ENCODE measurements at places on chromosomes 2 and 18.

- no peak for DNase-seq
Observed at GRCh38 chr2:113160962-113161361, 12.8 kb upstream of the PSD4 start.

GRCh38 chr2:56583796-56584315 lies 400.1 kb downstream of the CCDC85A start:
- DNase-seq: no peak

DNA sequence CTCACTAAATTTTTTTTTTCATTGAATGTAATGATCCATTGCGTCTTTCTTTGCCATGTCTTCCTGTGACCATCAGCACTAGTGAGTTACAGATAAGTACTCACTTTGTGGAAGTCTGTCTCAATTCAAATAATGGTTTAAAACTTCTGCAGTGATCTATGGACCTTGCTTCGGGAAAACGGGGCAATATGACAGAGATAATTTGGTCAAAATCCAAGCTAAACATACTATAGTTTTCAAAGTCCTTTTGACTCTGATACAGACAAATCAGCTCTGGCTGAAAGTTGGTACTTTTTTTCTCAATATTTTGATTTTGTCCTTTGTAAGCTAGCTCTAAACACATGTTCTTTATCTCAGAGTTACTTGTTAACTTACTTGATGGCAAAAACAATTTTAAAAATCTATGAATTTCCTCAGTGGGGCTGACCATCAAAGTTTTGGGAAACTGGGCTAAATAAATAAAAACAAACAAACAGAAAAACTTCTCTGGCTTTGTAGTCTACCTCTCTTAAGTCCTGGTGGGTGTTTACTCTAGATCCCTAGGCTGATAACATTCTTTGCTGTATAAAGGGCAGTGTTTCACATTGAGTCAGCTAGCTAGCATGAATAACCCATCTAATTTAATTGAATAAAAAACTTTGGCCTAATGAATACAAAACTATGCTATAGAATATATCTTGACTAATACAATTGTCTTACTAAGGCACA lies 327.6 kb downstream of the RDH14 start:
- DNase-seq: peak; percentile 45

DNA sequence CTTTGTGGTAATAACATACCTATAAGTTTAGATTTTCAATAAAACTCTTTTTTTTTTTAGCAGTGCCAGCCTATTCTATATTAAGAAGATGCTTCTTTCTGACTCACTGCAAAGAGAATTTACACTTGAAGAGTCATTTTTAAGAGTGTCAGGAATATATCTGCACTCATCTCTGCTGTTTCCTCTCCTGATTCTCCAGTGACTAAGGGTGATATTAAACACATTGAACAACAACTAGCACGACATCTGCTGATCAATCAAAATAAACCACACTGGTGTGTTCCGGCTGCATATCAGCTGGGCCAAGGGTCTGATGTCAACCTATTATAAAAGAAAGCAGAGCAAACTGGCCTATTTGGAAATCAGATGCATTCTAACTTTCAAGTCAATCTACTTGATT lies 15.0 kb downstream of the RAB27B start:
- DNase-seq: peak; percentile 31

DNA sequence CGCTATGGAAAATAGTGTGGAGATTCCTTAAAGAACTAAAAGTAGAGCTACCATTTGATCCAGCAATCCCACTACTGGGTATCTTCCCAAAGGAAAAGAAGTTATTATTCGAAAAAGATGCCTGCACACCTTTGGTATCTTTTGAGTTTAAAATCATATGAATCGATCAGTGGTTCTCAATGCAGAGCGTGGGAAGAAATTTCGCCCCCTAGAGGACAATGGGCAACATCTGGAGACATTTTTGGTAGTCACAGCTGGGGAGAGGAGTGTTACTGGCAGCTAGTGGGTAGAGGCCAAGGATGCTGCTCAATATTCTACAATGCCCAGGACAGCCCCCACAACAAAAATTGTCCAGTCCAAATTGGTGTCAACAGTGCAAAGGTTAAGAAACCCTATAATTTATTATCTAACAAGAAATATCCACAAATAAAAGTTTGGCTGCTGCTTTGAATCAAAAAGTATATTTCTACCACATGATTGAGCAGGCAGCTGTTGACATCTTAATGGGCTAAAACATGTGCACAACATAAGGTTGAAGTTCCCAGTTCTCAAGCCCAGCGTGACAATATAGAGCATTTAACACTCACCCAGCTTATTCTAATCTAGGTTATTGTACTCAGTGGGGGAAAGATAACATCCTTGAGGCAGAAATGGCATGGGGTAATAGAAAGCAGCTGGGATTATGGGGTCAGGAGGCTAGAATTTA lies 425.7 kb downstream of the LRATD1 start:
- no peak for DNase-seq

- DNase-seq: no peak
Observed at GRCh38 chr2:135099802-135100483, 47.9 kb downstream of the RAB3GAP1 start.

- DNase-seq: no peak
Observed at GRCh38 chr2:199449956-199450355, 7.8 kb downstream of the SATB2 start.

GRCh38 chr2:206693399-206694137 lies 24.6 kb downstream of the DYTN start:
- peak; percentile 69 for DNase-seq

DNA sequence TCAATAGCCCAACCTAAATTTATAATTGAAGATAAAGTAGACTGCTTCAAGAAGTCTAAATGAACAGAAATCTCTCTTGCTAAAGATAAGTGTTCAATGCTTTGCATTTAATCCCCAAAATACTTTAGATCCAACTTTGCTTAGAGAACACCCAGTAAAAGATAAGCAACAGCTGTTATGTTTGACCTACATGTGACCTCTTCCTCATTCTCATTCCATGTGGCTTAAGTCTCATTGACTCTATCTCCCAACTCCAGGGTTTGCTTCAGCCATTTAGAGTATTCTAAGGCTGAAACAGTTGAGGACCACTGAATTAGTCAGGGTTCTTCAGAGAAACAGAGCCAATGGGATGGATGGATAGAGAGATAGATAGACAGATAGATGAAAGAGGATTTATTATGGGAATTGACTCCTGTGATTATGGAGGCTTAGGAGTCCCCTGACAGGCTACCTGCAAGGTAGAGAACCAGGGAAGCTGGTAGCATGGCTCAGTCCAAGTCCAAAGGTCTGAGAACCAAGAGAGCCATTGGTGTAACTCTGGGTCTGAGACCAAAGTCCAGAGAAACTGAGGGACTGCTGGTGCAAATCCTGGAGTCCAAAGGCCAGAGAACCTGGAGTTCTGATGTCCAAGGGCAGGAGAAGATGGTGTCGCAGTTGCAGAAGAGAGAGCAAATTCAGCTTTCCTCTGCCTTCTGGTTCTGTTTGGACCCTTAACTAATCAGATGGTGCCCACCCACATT lies 32.1 kb downstream of the CRYGD start:
- DNase-seq: peak; percentile 19

DNA sequence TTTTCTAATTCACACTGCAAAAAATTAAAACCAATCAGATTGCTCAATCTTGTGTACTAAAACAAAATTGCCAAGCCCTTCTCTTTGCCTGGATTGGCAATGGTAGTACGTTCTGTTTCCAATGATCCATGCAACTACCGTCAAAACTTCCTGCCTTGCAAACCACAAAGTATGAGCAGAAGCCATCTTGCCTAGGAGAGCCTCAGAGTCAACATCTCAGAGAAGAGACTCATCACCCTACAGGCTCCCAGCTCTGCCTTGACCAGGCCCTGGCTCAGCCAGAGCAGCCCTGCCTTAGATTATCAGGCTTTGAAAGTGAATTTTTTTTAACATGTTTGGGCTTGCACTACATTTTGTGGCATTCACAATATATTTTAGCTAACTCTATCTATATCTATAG lies 574.1 kb downstream of the SATB2 start:
- no peak for DNase-seq
